Adrenal gland (tissue), 19 donors: ENCODE measurements at places on chromosomes 6 and 20.
A peak's percentile ranks its signal among the peaks of the same experiment; 100 is the strongest.

- DNase-seq: no peak
These were observed 288.9 kb upstream of the IRAK1BP1 start for GRCh38 chr6:78578430-78578829.

- DNase-seq: no peak
These were observed 4.9 kb downstream of the HSP90AB1 start for GRCh38 chr6:44251576-44252524.

GRCh38 chr6:46184114-46184513, 13.3 kb upstream of the ENPP5 start:
- no peak for DNase-seq

GRCh38 chr20:6708010-6708409, 59.5 kb upstream of the BMP2 start:
- peak; percentile 29 for DNase-seq

GRCh38 chr6:39702265-39702664, 22.9 kb downstream of the KIF6 start:
- no peak for DNase-seq

- DNase-seq: no peak
These were observed 391.8 kb downstream of the ARHGAP18 start for GRCh38 chr6:129317931-129318820.

- no peak for DNase-seq
These were observed 1.7 kb downstream of the SRMS start for GRCh38 chr20:63545814-63546213.

DNA sequence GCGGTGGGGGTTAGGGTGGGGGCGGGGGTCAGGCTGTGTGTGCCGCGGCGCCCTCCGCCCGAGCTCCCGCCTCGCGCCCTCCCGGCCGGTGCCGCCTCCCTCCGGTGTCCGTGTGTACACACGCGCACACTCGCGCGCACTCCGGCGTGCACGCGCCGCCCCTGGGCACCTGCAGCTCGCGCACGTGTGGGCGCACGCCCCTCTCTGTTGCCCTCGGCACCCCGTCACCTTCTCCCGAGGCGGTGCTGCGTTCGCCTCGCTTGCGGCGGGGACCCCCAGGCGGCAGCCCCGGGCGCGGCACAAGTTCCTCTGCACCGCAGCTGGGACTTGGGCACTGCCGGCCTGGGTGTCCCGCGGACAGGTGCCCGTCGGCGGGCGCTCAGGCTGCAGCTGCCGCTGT, 525 bp downstream of the MACROD2 start:
- DNase-seq: peak; percentile 65

GRCh38 chr6:160714731-160715316, 12.8 kb downstream of the PLG start:
- no peak for DNase-seq

- peak; percentile 80 for DNase-seq
These were observed 19.8 kb upstream of the ADRM1 start for GRCh38 chr20:62282877-62283503.

DNA sequence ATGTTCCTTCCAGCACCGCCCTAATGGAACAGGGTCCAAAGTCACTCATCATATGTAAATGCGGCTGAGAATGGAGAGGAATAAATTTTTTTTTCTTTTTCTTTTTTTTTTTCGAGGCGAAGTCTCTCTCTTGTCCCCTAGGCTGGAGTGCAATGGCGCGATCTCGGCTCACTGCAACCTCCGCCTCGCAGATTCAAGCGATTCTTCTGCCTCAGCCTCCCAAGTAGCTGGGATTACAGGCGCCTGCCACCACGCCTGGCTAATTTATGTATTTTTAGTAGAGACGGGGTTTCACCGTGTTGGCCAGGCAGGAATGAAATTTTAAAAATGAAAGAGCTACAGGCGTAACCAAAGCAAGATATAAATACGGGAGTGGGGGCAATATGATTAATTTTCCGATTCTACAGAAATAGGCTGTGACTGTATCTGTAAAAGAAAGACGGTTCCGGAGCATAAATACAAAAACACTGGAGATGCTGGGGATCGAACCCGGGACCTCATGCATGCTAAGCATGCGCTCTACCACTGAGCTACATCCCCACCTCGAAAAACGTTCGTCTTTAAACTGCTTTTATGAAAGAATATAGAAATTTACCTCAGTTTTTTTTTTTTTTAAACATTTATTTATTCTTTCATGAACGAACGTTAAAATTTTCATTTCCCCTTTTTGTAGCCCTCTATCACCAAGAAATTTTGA, 132.2 kb downstream of the GPX5 start:
- DNase-seq: peak; percentile 50

DNA sequence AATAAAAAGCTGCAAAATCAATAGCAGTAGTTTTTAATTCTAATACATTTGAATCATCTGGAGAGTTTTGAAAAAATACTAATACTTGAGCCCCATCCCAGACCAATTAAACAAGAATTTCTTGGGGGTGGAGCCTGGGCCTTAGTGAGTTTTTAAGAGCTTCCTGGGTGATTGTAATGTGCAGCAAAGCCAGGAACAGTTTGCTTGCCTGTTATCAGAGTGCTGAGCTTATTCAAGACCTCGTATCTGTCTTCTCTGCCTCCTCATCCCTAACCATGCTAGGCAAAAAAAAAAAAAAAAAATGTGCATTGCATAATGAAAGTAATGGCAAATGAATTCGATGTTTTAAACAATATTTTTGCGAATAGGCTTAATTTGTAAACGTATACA, 36.4 kb upstream of the MYB start:
- no peak for DNase-seq

DNA sequence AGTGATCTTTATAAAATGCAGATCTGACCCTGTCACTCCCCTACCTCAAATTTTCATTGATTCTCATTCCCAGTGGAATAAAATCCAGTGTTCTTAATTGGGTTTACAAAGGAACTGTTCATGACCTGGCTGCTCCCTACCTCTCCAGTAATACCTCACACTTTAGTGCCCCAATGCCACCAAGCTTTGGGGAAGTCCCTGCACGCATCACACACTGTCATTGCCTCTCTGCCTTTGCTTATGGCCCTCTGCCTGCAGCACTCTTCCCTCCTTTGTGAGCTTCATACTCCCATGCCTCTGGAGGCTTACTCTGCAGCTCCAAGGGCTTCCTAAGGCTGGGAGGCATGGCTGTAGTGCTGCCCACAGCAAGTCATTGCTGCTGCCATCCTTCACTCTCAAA, 57.4 kb downstream of the TMC2 start:
- DNase-seq: no peak

GRCh38 chr6:1864496-1864895, 254.8 kb downstream of the FOXC1 start:
- DNase-seq: no peak

DNA sequence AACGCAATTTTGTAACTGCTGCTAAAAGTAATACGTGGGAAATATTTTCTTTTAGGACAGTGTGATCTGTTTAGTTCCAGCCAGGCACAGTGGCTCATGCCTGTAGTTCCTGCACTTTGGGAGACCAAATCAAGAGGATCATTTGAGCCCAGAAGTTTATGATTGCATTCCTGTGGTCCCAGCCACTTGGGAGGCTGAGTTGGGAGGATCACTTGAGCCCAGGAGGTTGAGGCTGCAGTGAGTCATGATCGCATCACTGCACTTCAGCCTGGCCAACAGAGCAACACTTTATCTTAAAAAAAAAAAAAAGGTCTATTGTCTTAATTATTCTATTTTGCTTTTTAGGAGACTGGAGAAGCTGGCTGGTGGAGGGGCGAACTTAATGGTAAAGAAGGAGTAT, 101.5 kb downstream of the CD2AP start:
- DNase-seq: no peak

DNA sequence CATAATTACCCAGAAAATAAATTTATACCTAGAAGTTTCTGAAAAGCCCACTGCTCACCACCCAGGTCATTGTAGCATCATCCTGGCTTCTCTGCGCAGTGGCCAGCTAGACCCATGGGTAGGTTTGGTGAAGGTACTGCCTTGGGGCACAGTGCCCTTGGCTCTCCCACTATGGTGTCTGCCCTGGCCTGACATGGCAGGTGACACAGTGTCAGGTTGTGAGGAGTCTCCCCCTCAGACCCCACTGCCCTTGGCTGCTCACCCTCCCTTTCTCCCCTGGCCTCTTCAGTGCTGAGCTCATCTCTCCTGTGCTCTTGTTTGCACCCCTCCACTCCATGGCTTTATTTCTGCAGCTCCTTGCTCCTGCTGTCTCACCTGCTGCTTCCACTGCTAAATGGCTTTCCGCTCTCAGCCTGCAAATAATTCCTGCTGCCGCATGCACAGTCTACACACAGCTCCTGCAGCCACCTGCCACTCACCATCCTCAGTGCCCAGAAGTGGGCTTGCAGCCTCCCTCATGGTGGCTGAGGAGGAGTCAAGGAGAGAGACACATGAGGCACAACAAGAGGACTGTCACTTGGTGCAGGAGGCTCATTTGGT, 313.4 kb upstream of the MOCS1 start:
- DNase-seq: no peak

GRCh38 chr20:13694420-13695150, 55.9 kb upstream of the TASP1 start:
- DNase-seq: no peak

GRCh38 chr20:1086277-1087213, 31.9 kb upstream of the PSMF1 start:
- no peak for DNase-seq
